ENCODE measurements at places on chromosomes 16 and 17.

GRCh38 chr17:49180998-49181635, 29.3 kb downstream of the GNGT2 start:
- H3K27me3 ChIP-seq: no peaks in the 10 kb centered on the region
- H3K27ac ChIP-seq: no peak overlapping the region

GRCh38 chr17:55743103-55743679, 7.7 kb upstream of the PCTP start:
- no peak for DNase-seq
- no peaks in the 10 kb centered on the region for H3K36me3 ChIP-seq
- H3K27me3 ChIP-seq: peaks cover 3% of the 10 kb centered on the region
- no peak overlapping the region for H3K4me3 ChIP-seq
- H3K4me1 ChIP-seq: no peaks in the 10 kb centered on the region

DNA sequence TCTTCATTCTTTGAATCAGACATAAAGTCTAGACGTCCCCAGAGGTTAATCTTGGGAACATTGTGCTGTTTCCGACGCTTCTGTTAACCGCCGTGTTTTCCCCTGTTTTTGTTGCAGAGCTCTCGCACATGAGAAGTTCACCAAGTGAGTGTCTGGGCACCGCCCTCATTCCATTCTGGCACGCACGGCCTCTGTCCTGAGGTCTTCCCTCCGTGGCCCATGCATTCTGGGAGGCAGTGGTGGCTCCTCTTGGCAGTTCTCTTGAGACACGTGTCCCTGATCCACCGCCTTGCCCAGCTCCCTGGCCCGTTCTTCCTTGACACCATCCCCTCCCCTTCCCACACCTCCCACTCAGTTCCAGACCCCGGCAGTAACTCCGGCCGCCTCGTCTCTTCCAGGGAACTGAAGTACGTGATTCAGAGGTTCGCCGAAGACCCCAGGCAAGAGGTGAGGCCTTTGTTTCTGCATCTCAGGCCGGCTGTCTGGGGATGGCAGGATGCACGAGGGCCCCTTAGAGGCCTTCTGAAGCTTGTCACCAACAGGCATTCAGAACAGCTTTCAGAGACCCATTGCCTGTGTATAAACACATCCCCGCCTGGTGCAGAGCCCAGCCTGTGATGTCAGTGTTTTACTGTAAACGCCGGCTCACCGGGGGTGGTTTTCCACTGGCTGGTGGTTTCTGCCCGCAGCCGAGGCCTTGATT, 85.9 kb upstream of the PLCG2 start:
- H3K4me3 ChIP-seq: no peak overlapping the region
- H3K27me3 ChIP-seq: no peaks in the 10 kb centered on the region
- no peaks in the 10 kb centered on the region for H3K4me1 ChIP-seq
- peaks cover 77% of the 10 kb centered on the region for H3K36me3 ChIP-seq

DNA sequence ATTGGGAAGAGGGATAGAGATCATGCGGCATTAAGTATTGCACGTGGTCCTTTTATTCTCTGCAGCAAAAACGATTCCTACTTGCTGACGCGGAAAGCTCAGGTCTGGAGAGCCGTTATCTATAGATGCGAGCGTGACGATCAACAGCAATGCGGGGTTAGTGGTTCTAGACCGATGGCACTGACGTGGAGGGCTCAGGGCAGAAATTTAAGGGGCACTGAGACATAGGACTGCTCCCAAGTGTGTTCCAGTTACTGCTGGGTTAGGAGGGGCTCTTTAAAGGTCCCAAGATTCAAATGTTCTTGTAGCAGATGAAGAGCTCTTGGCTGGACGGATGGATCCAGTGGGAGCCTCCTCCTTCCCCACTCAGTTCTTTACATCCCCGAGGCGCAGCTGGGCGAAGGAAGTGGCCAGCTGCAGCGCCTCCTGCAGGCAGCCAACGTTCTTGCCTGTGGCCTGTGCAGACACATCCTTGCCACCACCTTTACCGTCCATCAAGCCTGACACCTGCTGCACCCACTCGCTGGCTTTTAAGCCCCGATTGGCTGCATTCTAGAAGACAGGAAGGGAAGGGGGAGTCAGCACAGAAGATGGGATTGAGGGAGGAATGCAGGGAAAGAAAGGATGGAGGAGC, 732 bp upstream of the EXOSC6 start:
- H3K36me3 ChIP-seq: peaks cover 70% of the 10 kb centered on the region
- no peak overlapping the region for H3K4me3 ChIP-seq
- H3K27ac ChIP-seq: peak overlapping the region; percentile 30

DNA sequence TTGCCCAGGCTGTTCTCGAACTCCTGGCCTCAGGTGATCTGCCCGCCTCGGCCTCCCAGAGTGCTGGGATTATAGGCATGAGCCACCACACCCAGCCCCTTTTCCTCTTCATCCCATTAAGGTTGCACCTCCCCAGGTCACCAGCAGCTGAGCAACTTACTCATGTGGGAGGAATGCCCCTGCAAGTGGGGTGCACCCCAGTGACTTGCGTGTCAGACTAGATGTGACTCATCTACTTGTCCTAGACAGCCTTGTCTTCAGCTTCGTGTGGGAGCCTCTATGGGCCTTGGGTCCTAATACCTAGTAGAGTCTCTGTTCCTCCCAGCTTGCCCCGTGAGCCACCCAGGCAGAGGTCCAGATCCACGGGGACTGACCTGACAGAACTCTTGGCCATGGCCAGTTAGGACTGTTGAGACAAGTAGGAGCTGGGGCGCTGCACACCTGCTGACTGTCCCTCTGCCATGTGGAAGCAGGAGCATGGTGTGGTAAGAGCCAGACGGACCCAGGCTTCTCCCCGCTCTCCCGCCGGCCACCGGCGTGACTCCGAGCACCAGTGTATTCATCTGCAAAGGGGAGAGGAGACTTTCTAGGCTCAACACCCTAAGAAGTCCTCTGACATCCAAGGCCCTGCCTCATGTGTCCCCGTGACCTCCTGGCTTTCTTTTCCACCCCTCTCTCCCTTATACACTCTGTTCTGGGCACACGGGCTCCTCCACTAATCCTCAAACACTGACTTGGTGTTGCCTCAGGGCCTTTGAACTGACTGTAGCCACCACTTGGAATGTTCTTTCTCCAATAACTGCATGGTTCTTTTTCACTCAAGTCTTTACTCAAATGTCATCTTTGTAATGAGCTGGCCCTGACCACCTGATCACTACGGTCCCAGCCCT, 11.6 kb upstream of the CBX4 start:
- no peaks in the 10 kb centered on the region for H3K27me3 ChIP-seq
- no peak for DNase-seq
- H3K36me3 ChIP-seq: no peaks in the 10 kb centered on the region

DNA sequence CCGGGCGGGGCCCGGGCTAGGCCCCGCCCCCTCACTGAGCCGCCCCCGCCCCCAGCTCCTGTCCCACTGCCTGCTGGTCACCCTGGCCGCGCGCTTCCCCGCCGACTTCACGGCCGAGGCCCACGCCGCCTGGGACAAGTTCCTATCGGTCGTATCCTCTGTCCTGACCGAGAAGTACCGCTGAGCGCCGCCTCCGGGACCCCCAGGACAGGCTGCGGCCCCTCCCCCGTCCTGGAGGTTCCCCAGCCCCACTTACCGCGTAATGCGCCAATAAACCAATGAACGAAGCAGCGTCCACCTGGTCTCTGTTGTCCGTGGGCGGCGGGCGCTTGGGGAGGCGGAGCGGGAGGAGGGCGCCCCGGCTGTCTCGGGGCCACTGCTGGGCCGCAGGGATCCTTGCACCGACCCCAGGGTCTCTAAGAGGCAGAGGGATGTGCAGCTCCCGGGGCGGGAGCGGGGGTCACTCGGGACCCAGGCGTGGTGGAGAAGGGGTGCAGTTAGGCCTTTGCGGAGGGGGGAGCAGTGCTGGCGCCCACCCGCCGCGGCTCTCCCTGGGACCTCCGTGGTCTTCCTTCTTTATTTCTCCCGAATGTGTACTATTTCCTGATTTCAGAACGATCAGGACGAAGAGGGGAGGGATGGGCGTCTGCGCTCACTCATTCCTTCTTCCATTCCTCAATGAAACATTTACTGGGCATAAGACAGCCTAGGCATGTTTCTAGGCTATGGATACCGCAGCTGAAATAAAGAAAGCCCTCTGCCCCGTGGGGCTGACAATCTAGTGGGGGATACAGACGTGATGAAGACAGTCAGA, 2.0 kb downstream of the HBZ start:
- no peaks in the 10 kb centered on the region for H3K27me3 ChIP-seq
- no peak for DNase-seq
- H3K36me3 ChIP-seq: no peaks in the 10 kb centered on the region
- no peak overlapping the region for H3K4me3 ChIP-seq
- no peaks in the 10 kb centered on the region for H3K4me1 ChIP-seq
- H3K27ac ChIP-seq: no peak overlapping the region

DNA sequence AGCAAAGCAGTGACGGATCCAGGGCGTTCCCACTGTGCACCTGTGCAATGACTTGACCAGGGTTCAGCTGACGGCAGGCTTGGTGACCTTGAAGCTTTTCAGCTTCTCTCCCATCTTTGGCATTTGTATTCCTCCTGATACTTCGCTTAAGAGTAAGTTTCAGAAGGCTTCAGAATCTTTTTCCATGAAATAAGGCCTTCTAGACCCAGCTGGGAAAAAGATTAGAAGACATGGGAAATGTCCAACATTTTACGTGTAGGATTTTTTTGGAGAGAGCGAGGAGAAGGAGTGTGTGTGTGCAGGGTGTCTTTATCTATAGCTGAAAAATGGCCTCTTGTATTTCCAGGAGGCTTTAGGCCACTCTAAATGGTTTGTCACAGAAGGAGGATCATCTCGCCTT, 104.1 kb downstream of the BANP start:
- H3K27me3 ChIP-seq: no peaks in the 10 kb centered on the region
- no peak overlapping the region for H3K4me3 ChIP-seq
- H3K36me3 ChIP-seq: peaks cover 36% of the 10 kb centered on the region
- H3K4me1 ChIP-seq: no peaks in the 10 kb centered on the region
- no peak overlapping the region for H3K27ac ChIP-seq

DNA sequence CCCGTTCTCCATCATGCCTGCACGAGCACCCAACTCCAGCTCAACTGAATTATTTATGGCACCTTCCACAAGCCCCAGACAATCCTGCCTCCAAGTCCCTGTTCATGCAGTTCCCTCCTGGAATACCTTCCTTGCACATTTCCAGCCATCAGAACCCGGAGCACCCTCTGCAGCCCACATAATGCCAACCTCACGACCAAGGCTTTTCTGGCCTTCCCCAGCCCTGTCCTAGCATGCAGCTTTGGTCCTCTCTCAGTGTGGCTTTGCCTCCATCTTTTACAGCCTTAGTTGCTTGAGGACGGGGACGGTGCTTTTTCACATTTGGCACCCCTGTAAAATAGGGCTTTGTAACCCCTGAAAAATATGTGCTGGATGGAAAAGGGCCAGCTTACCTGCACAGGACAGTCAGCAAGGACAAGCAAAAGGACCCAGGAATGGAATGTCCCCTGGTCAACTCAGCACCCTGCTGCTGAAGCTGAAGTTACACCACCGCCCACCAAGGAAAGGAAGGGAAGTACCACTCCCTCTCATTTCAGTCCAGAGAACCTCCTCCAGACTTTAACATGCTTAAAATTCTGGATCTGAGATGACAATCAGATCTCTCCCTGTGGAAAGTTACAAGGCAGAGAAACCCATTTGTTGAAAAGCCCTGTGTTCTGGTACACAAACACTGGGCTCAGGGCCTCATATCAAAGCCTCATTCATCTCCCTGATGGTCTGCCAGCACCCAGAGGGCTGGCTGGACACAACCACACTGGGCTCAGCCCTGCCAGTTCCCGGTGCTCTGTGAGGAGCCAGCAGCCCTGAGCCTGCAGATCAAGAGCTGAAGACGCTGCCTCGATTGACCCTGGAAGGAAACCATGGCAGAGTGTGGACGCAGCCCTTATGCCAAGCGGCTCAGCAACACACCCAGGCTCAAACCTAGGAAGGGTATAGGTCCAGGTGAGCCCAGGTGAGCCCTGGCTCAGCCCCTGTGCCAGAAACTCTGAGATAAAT, 2.9 kb downstream of the SLC39A11 start:
- H3K27ac ChIP-seq: no peak overlapping the region
- H3K4me1 ChIP-seq: peaks cover 17% of the 10 kb centered on the region
- no peak overlapping the region for H3K4me3 ChIP-seq
- no peaks in the 10 kb centered on the region for H3K27me3 ChIP-seq
- peaks cover 19% of the 10 kb centered on the region for H3K36me3 ChIP-seq
- no peak for DNase-seq

DNA sequence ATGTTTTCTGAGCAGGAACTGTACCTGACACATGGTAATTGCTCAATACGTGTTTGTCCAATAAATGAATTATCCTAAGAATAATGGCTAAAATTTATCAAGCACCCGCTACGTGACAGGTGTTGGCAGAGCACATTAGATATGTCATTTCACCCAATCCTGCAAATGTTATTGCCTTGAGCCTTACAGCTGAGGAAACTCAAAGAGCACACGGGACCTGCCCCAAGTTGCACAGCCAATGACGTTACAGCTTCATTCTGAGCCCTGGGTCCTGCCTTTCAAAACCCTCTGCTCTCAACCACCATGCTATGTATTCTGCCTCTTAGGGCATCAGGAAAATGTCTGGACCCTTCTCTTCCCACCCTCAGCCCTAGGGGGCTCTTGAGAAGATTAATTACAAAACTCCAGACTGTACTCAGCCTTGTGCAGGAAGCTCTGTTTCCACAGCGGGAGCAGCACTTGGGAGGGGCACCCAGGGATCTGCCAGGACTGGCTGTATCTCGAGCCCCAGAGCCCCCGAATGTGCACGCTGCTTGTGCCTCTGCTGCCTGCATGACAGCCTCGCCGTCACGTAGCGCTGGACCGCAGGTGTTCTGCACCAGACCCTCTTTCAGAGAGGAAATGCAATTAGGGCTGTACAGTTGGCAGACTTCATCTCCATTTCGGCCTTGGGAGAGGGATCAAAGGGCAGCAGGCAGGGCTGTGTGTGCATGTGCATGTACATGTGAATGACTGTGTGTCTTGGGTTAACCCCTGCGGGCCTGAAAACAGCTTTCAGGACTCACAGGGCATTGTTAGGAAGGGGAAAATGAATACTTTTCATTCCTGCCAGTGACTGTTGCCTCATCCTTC, 71.6 kb downstream of the GPR139 start:
- DNase-seq: no peak
- no peaks in the 10 kb centered on the region for H3K36me3 ChIP-seq
- H3K27me3 ChIP-seq: no peaks in the 10 kb centered on the region
